ENCODE measurements at places on chromosomes 5 and 9.

- DNase-seq, result no peak
Measured at GRCh38 chr5:20618340-20618739, 630.3 kb upstream of the CDH18 start.

DNA sequence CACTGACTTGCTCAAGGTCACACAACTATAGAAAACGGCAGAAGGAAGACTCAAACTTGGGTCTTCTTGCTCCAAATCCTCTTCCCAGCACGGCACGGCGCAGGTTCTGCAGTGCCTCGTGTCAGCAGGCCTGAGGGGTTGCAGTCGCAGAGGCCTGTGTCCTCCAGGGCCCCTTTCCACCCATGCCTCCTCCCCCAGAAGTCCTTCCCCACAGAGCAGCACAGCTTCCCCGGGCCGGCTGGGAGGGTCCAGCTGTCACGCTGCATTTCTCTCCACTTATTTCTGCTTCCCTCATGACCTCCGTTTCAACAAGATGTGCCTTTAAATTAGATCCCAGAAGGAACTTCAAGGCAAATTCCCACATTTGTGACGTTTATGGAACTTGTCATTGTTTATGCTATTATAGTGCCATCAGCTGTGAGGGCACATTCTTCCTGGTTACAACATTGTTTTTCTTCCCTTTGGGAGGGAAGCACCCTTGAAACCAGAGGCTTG is 148.4 kb downstream of the C5orf15 start:
- DNase-seq, result no peak

- no peak for DNase-seq
Measured at GRCh38 chr9:95182854-95183563, 134.5 kb downstream of the FANCC start.

- DNase-seq, result no peak
Measured at GRCh38 chr5:66249920-66250319, 105.8 kb downstream of the SREK1 start.

GRCh38 chr5:169934990-169935389 is 45.3 kb downstream of the INSYN2B start:
- no peak for DNase-seq

DNA sequence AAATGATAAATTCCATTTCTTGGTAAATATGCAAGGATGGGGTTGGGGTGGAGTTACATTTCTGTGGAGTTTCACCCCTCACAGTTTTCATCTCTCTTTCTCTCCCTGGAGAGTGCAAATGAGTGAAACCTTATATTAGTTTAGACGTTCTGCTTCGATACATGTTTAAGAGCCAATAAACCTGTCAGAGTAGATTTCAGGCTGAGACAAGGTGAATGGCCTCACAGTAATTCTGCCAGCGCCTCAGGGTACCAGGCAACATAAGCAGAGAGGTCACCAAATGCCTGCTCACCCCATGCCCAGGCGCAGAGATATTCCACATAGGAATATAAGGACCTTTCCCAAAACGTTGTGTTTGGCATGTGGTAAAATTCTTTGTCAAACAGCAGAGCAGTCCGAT is 154.9 kb upstream of the VLDLR start:
- no peak for DNase-seq

GRCh38 chr9:113564498-113565237 is 101.1 kb downstream of the RGS3 start:
- no peak for DNase-seq

GRCh38 chr5:109805883-109806282 is 116.2 kb downstream of the MAN2A1 start:
- DNase-seq, result no peak

GRCh38 chr5:116539222-116539621 is 35.4 kb downstream of the SEMA6A start:
- no peak for DNase-seq

DNA sequence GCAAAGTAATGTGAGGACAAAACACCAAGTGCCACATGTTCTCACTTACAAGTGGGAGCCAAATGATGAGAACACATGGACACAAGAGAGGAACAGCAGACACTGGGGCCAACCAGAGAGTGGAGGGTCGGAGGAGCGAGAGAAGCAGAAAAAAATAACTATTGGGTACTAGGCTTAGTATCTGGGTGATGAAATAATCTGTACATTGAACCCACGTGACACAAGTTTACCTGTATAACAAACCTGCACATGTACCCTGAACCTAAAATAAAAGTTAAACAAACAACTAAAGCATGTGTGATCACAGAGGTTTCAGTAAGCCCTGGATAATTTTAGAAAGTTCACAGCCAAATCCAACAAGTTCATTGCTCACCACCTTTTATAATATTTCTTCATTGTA is 160.1 kb downstream of the TENT4A start:
- no peak for DNase-seq

GRCh38 chr9:20604562-20604961 is 17.7 kb downstream of the MLLT3 start:
- no peak for DNase-seq

Data from NCI-H446 treated with DMSO at 0.1 percent for 48 hours (cell line).